Stimulated activated CD4-positive, alpha-beta T cell treated with anti-CD3 and anti-CD28 coated beads, TNF-alpha, amount 100 ng/mL, for 24 hours (primary cell): ENCODE measurements at places on chromosomes 16 and 17.
A peak's percentile ranks its signal among the peaks of the same experiment; 100 is the strongest.

- DNase-seq: no peak
These were observed 8.3 kb downstream of the GINS2 start for GRCh38 chr16:85680352-85680944.

DNA sequence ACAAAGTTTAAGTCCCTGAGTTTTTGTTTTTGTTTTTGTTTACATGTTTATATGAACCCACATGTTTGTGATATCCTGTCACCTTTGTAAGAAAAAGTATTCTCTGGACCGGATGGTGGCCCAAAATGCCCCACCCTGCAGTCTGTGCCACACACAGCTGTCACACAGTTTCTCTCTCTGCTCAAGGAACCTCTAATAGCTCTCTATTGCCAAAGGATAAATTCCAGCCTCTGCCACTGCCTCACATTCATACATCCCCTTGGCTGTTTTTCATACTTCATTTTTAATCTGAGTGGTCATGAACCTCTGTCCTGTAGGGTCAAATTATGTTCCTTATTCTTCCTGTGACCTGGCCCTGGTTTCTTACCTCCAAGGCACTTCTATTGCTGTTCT, 520.3 kb upstream of the CDH5 start:
- DNase-seq: no peak

DNA sequence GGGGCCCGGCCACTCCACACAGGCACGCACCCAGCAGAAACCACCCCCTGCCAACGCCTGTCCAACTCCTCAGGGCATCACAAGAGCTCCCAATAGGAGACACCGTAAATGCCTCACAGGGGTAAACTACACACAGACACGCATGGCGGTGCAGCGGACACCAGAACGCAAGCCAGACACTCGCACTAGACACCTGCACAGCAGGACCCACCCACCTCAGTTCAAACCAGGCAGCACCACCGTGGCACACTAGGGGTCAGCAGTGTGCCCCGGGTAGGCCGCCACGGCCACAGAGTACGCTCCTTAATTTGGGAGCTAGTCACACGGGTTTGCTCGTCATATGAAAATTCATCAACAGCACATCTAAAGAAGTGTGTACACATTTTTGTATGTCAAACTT, 3.4 kb downstream of the SLC38A10 start:
- peak; percentile 56 for DNase-seq

GRCh38 chr17:79144133-79144532, 69.5 kb downstream of the ENGASE start:
- DNase-seq: no peak

DNA sequence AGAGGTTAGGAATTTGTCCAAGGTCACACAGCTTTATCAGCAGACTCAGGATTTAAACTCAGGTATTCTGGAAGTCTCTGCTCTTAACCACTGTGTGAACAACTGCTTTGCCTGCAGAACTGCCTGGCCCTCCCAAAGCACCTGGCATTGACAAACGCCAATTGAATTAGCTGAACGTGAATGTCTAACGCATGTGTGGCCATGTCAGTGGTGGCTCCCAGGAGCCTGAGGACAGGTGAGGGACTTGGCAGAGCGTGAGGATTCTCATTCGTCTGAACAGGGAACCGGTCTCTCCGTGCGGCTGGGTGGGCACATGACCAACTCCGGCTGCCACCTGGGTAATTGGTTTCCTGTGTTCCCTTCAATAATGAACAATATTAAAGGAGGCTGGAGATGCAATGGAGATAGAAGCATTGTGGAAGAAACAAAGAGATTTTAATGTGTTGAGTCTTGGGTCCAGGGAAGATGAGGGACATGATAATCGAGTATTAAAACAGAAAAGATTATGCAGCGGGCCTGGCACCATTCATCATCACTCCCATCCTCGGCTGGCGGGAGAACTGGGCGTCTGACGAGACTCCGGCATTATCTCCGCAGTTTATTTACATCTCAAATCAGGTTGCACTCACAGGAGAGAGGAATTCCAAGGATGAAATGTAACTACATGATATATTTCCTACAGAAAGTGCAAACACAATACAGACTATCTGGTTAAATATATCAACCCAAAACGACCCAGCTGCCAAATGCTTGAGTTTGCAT, 113.5 kb downstream of the NPIPB5 start:
- DNase-seq: no peak

DNA sequence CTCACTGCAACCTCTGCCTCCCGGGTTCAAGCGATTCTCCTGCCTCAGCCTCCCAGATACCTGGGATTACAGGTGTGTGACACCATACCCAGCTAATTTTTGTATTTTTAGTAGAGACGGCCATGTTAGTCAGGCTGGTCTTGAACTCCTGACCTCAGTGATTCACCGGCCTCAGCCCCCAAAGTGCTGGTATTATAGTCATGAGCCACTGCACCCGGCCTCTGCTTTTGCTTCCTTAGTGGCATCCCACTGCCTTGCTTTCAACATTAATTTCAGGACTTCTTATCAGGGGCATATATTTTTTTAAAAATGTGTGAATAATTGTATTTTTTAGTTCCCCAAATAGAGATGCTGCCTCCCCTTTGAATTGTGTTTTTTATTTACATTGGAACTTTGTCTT, 98.8 kb downstream of the SYCE1L start:
- no peak for DNase-seq

DNA sequence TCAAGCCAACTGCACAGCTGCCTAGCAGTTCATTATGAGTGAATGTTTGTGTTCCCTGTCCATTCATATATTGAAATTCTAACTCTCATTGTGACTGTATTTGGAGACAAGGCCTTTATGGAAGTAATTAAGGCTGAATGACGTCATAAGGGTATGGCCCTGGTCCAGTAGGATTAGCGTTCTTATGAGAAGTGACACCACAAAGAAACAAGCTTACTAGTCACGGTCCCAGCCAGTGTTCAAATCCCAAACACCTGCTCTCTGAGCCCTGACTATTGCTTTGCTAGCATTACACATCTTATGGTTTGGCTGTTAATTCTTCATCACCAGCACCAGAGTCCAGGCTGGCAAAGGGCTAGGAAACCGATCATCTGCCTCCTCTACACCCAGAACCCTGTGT, 2.2 kb downstream of the ZNF668 start:
- DNase-seq: no peak

GRCh38 chr16:88634994-88635670, 3.2 kb upstream of the IL17C start:
- DNase-seq: no peak

- peak; percentile 50 for DNase-seq
These were observed 82.0 kb upstream of the PLCG2 start for GRCh38 chr16:81696961-81697615.

GRCh38 chr16:30621765-30622164, 11.6 kb upstream of the ZNF689 start:
- DNase-seq: no peak

GRCh38 chr17:16495980-16496819, 4.2 kb upstream of the LRRC75A start:
- DNase-seq: no peak

DNA sequence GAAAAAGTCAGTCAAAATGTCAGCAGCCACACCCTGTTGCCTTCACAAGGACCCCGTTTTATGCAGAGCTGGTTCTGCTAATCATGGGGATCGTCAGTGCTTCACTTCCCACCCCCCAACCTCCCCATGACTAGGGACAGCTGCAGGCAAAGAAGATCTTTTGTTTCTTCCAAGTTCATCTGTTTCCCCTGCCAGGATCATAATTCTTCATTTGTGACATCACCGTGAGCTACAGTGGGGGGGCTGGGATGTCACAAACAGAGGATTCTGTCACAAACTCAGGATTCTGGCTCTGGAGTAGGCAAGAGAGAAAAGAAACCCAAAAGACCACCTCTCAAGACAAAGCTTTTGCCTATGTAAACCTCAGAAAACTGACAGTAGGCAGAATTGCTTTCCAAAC, 24.7 kb downstream of the DNAJC7 start:
- DNase-seq: no peak

DNA sequence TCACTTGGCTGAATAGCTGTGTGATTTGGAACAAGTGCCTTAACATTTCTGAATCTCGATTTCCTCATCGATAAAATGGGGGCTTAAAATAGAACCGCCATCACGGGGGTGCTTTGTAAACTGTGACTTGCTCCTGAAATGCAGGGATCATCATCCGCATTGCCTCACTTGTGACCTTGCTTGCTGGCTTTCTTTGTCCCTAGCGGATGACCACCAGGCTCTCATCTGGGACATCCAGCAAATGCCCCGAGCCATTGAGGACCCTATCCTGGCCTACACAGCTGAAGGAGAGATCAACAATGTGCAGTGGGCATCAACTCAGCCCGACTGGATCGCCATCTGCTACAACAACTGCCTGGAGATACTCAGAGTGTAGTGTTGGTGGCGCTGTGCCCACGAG, 11.9 kb upstream of the TACO1 start:
- no peak for DNase-seq

DNA sequence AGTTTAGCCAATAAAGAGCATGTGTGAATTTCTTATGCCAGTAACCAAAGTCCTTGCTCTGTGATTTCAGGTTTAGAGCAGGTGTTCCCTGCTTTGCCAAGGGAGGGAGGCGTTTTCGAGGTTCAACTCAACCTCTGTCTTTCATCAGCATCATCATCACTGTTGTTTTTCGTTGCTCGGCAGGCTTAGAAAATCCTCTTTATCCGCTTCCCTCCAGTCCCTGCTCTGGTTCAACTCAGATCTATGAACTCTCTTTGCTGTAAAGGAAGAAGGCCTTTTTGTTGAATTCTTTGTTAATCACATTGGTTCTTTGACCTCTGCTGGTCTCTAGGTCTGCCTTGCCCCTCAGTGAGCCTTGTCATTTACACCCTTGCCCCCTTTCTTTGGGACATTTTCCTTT, 243.9 kb upstream of the RBFOX1 start:
- no peak for DNase-seq

GRCh38 chr17:31391496-31391949, at the start of gene RAB11FIP4:
Gene RAB11FIP4 (plus strand): TSS chr17:31391675. CDS start chr17:31391853, 178 bp downstream.
- no peak for DNase-seq

DNA sequence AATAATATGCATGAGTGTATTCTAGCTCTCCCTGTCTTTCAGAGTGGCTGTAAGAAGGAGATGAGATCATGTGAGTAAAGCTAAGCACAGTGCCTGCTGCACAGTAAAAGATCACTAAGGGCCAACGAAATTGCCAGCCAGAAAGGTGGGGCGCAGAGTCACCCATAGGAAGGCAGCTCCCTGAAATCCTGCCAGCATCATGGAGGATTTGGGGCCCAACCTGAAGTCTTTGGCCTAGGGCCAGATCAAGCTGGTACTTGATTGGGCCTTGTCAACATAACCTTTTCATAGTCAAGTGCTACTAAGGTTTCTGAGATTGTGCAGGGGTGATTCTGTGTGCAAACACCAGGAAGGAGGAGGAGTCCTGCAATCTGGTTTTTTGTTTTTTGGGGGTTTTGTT, 16.5 kb downstream of the SCNN1B start:
- no peak for DNase-seq

DNA sequence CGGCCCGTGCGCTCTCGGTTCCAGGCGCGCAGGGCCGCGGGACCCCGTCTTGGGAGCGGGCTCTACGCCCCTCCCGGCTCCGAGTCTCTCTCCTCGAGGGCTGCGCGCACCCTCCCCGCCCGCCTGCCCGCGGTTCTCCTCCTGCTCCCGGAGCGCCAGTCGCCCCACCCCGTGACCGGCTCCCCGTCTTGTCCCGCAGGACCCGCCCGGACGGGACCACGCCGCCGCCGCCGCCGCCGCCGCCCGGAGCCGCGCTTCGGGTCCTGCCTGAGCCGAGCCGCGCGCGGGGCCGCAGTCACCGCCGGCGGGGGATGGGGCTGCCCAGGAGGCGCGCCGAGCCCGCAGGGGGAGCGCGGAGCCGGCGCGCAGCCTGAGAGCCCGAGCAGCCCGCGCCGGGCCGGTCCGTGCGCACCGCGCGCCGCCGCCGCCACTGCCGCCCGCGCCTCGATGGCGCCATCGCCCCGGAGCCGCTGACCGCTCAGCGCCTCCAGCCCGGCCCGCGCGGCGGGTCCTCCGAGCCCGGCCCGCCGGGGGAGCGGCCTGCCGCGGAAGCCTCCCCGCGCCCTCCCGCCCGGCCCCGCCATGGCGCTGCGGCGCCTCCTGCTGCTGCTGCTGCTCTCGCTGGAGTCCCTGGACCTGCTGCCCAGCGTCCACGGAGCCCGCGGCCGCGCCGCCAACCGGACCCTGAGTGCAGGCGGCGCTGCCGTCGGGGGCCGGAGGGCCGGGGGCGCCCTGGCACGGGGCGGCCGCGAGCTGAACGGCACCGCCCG, at the start of gene SHISA6:
TSS of gene SHISA6 (plus strand) at position 373 of the 770 bp plus-strand sequence.
- no peak for DNase-seq

GRCh38 chr17:4247361-4247970, 16.3 kb downstream of the ANKFY1 start:
- no peak for DNase-seq

DNA sequence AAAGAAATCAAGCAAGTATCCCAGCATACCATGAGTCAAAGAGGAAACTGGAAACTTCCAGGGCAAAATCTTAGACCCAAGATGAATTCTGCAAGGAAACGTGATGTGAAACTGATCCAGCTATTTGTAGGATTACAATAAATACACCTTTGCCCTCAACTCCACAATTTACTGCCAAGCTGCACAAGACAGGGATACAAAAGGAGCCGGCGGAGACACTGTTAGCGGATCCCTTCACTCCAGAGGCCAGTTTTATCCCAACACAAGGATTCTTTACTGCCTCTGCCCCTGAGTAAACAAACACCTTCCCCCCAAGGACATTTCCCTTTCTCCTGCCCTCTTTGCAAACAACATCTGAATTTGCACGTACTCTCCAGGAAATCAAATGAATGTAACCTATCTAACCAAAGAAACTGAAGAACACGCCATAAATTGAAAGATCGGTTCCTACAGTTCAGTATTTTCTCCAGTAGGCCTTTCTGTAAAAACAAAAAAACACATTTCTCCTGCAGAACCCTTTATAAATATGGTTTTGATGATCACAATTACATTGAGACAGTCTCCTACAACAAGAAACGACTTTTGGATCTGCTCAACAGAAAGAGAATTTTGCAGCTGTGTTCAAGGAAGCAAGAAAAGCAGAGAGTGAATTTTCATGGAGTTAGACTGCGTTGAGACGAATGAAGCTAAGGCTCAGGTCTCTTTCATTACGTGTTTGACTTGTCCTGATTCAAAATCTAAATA, 1.4 kb upstream of the CBX2 start:
- DNase-seq: no peak

GRCh38 chr16:2482708-2483534, 8.0 kb downstream of the TBC1D24 start:
- DNase-seq: no peak

- DNase-seq: no peak
These were observed 2293.6 kb downstream of the TP53TG3F start for GRCh38 chr16:35752773-35753558.
